ENCODE measurements at places on chromosomes 12 and 14. TPM values are rescaled to one million over a fixed set of nuclear protein-coding genes. Genes with fewer than 3 reads are reported as not detected.

The FAM222A gene
- total RNA-seq, result 3.5 TPM

The BICDL1 gene
- 10.6 TPM for total RNA-seq

The SRGAP1 gene
- 12.2 TPM for total RNA-seq

The SETD1B gene
- total RNA-seq, result 38.3 TPM

The COL2A1 gene
- 0.19 TPM for total RNA-seq

The IAPP gene
- total RNA-seq, result not detected

The DTX1 gene
- total RNA-seq, result 1.6 TPM

The GLIPR1L2 gene
- not detected for total RNA-seq

The SELPLG gene
- 6.5 TPM for total RNA-seq

The LHX5 gene
- not detected for total RNA-seq

The PROX2 gene
- 0.09 TPM for total RNA-seq

The GPRC5D gene
- not detected for total RNA-seq

The TMPRSS12 gene
- not detected for total RNA-seq

The RBP5 gene
- 2.5 TPM for total RNA-seq

The FOXG1 gene
- total RNA-seq, result not detected

The RNU4-1 gene
- total RNA-seq, result 3,130 TPM

The KERA gene
- not detected for total RNA-seq

The KRT71 gene
- not detected for total RNA-seq

The GZMB gene
- total RNA-seq, result 2.1 TPM

The CEP170B gene
- total RNA-seq, result 89.9 TPM
